H9 (cell line): ENCODE measurements at places on chromosomes 6 and 20. TPM values are rescaled to one million over a fixed set of nuclear protein-coding genes. Genes with fewer than 3 reads are reported as not detected.

The HLA-DMA gene
- 6.6 and 7.5 TPM in 2 replicates for total RNA-seq

The APOBEC2 gene
- total RNA-seq, result not detected in 2 replicates

The NEU1 gene
- total RNA-seq, result 35.1 and 36.2 TPM in 2 replicates

The BNIP5 gene
- not detected in 2 replicates for total RNA-seq

The MCM8 gene
- total RNA-seq, result 32.2 and 33.3 TPM in 2 replicates

DNA sequence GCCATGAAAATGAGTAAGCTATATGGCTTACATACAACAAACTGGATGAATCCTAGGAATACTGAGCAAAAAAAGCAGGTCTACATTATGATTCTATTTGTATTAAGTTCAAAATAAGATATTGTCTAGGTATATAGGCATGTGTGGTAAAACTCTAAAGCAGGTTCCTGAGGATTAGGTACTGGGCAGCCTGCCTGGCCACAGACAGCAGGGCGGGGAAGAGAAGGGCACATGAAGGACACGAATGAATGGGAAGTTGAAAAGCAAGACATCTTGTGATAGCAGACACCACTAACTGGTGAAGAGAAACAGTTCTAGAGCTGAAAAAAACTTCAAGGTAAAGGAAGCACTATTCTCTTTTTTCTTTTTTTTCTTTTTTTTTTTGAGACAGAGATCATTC, 72.6 kb upstream of the SLC4A11 start:
- no peak for DNase-seq

- DNase-seq, result no peak
Measured at GRCh38 chr6:43953256-43953655, 174.0 kb downstream of the MRPL14 start.

- DNase-seq, result no peak
Measured at GRCh38 chr20:62845416-62846160, 16.0 kb downstream of the TCFL5 start.

- no peak for DNase-seq
Measured at GRCh38 chr20:59580991-59581401, 23.3 kb upstream of the PHACTR3 start.

GRCh38 chr6:146526192-146526591, 17.4 kb upstream of the RAB32 start:
- DNase-seq, result no peak

- DNase-seq, result peak; percentile 65
Measured at GRCh38 chr20:29873946-29874345, 1383.5 kb upstream of the DEFB115 start.

- no peak for DNase-seq
Measured at GRCh38 chr6:46000905-46001304, 14.8 kb downstream of the CLIC5 start.

GRCh38 chr6:118755941-118756646, 104.7 kb upstream of the CEP85L start:
- DNase-seq, result no peak

DNA sequence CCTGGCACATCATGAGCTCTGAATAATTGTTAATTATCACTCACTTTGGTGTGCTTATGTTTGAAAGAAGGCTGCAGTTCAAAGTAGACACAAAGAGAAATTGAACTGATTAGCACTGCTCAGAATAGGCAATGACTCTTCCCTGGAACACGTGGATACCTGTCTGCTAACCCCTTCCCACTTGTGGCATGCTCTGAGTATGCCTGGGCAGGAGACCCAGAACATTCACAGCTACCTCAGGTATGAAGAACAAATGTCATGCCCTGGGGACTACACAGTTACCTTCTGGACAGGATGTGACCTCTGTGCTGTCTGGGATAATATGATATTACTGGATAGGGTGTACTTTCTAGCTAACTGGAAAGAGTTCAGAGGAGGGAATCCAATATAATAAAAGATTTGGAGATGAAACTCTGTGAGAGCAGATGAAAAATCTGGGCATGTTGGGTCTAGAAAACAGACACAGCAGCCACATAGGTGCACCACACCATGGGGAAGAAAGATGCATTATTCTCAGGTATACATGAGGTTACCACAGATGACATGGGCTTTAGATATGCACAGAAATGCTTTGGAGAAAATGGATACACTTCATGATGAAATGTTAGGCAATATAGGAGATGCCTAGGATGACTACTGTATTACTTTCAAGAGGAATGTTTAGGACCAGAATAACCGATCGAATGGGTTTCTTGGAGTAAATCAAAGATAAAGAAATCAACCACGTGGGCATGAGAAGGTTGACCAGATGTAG, 324.2 kb upstream of the PREP start:
- no peak for DNase-seq

- DNase-seq, result no peak
Measured at GRCh38 chr6:101294051-101294638, 99.4 kb upstream of the GRIK2 start.

DNA sequence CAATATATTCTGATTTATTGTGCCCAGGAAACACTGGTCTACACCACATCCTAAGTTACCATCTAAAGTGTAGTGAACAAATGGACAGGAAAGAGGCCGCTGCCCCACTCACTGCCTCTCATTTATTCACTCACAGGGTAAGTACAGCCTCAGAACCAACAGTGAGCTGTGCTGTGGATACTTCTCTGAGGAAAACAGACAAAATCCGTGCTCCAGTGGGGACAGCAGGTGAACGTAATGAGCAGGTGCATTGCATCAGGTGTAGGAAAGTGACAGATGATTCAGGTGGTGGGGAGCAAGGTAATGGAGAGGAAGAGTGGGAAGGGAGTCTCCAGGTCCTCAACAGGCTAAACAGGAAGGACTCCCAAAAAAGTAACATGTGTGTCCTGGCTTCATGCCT, 8.4 kb upstream of the ULBP2 start:
- no peak for DNase-seq

GRCh38 chr20:23349338-23350195, 1.0 kb upstream of the NXT1 start:
- DNase-seq, result peak; percentile 34

DNA sequence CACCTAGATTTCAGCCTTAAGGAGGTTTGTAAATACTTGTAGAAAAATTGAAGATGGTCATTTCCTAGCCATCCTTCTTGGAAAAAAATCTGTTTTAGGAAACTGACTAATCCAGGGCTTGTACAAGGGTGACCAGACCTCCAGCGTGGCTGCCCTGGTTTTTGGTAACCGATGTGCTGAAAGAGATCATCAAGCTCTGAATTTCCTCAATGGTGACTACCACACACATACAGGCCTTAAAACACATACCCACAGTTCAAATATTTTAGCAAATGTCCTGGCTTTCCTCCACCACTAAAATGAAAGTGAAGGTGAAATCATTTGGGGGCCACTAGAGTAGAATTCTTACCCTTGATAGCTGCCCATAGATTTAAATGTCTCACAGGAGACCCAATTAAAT, 215.3 kb upstream of the SUPT3H start:
- no peak for DNase-seq

DNA sequence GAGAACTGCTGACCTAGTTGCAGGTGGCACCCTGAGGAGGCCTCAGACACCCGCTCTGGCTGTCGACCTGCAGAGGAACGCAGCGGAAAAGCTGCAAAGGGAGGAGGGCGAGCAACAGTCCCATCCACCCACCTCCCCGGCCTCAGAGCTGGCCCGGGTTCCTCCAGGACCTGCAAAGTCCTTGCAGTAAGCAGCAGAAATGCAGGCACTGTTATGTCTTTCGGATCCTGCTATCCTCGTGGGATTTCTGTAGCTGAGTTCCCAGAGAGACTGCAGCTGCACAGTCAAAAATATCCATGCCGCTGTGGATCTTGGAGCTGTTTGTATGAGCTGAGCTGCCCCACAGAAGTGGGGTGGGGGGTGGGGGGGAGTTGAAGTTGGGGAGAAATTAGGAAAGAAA, 251.3 kb downstream of the ANKRD60 start:
- no peak for DNase-seq

DNA sequence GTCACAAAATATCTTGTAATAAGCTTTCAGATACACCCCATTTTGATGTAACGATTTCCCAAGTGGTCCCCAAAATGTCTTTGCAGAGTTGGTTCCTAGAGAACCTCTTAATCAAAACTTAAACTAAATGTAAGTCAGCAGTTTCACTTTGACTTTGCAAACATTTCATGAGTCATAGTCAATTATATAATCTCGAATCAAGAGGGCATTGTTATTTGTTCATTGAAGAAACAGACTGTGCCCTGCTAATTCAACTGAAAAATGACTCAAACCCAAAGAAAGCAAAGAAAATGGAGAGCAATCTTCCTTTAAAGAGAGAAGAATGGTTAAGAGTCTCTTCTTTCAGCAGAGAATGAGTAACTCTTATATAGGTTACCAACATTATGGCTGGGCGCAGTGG, 58.3 kb downstream of the IPCEF1 start:
- DNase-seq, result no peak

DNA sequence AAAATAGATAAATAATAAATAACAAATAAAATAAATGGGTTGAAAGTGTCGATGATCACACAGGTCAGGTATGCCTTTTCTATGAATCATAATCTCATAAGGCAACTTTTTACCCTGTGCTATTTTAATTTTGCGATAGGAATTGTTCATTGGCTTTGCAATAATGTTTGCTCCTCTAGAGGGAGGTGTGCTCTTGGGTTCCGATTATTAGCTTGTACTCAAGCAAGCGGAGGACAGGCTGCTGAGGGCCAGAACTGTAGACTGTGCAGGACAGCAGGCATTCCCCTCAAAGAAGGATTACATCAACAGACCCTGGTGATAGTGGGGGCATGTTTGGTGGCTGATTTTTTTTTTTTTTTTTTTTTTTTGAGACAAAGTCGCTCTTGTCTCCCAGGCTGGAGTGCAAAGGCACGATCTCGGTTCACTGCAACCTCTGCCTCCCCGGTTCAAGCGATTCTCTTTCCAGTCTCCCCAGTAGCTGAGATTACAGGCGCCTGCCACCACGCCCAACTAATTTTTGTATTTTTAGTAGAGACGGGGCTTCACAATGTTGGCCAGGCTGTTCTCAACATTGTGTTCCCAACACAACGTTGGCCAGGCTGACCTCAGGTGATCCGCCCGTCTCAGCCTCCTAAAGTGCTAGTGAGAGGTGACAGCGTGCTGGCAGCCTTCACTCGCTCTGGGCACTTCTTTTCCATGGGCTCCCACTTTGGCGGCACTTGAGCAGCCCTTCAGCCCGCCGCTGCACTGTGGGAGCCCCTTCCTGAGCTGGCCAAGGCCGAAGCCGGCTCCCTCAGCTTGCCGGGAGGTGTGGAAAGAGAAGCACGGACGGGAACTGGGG, 35.6 kb downstream of the RIOK1 start:
- no peak for DNase-seq
